ENCODE measurements at places on chromosomes 6 and 20.

DNA sequence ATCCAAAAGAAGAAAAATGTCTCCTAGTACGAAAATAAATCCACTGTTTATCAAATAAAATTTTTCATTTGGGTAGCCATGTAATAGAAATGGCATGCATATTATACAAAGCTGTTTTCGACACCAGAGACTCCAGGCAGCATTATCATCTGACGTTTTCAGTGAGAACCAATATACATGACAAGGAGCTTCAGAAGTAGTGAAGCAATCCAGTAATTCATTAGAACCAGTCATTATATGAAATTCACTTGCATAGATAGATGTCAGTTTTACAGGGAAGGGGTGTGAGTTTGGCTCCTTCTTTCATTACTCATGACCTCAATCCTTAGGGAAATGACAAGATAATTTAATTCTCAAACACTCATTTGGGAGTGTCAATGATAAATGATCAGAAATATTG is 14.7 kb downstream of the HTR1B start:
- no peak for DNase-seq

GRCh38 chr6:37679539-37680476 is 17.9 kb downstream of the MDGA1 start:
- no peak for DNase-seq

GRCh38 chr20:22335210-22335609 is 249.2 kb downstream of the FOXA2 start:
- no peak for DNase-seq

- peak; percentile 39 for DNase-seq
Observed at GRCh38 chr6:89483111-89483720, 50.3 kb downstream of the ANKRD6 start.

GRCh38 chr20:14544688-14545087 is 207.3 kb upstream of the FLRT3 start:
- DNase-seq = no peak

- no peak for DNase-seq
Observed at GRCh38 chr6:50889935-50890334, 71.3 kb downstream of the TFAP2B start.

DNA sequence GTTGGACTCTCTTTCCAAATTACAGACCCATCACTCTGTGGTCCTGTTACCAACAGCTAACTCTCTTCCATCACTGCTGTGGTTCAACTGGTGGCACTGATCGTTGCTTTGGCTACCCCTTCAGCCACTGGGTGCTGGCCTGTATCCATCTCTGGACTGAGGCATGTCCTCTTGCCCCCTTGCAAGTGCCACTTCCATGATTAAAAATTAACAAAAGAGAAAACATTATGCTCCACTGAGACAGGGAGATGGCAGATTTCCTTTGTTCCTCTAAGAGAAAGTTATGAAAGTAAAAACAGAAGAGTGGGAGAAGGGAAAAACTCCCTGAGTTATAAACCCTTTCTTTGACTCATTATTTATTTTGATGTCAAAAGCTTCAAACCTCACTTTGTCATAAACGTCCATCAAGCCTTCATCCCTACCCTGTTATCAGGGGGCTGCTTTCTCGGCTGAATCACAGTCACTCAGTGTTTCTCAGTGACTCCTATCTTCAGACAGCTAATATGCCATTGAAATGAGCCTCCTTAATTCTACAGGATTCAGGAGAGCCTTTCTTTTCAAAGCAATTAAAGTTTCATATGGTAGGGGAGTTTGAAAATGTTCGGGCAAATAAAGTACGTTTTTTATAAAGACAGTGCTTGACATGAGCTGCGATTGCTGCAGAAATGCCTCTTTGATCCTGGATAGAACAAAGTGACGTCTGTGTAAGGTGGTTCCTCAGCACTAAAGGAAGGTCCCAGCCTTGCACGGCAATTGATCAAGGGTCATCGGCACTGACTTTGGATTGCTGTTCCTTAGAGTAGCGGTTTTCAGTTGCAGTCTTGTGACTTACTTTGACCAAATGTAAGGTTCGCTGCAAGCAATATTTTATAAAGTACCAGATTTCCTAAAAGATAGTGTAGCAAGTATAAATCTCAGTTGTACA is 49.9 kb upstream of the PBOV1 start:
- no peak for DNase-seq

DNA sequence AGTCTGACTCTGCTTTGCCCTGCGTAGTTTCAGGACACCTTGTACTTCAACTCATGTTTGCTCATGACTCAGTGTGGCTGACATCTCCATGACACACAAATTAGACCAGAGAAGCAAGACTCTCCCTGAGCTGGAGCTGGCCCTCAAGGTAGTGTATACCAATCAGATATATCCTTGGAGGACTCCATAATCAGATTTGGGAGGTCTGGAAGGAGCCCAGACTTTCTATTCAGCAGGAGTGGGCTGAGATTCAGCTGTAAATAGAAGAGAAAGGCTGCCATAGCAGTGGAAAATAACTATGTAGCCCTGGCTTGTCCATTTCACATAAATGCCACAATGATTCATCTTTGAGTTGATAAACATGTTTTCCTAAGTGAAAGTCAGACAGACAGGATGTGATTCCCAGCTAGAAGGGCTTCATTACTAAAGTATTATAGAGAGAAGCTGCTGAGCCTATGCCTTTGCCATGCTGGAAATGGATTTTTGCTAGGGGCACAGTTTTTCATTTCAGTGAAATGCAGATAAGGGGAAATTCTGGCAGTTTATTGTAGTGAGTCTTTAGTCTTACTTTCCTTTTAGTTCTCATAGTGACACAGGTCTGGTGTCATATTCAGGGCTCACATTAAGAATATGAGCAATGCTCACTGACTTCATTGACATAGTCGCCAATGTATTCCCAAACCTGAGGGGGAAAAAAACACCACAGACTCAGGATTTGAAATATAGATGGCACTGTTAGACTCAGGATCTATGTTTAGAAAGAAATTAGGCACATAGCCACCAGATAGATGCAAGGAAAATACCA is 95.3 kb downstream of the CLVS2 start:
- no peak for DNase-seq

DNA sequence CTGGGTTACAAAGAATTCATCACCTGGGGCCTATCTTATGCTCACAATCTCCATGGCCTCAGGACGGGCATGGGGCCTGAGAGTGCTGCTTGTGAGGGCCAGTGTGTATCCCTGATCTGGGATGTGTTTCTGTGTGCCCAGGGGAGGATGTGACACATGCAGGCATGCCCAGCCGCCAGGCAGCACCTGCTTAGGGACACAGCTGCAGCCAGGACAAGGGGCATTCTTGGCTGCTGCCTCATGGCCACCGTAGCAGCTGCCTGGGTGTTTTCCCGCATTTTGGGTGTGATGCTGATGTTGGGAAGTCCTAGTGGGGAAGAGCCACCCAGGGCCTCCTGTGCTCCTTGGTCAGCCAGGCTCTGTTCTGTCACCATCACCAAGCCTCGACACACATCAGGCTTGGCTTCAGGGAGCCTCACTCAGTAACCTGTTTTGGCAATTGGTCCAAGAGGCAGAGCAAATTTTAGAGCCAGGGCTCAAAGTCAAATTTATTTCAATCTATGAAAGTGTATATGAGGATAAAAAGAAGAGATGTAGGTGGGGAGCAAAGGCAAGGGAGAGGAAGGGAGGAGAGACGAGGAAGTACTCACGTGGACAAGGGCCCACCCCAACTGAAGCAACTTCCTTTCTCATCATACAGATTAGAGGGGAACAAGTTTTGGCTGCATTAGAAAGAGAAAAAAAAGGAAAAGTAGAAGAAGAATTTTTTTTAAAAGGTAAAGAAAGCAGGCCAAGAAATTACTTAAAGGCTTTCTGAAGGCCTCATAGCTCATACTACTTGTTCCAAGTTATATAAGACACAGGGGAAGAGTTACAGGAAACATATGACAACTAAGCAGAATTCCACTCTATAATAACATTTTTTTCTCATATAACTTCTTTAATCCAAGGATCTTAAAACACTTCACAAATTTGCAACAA is 269.9 kb upstream of the SUPT3H start:
- DNase-seq = no peak

DNA sequence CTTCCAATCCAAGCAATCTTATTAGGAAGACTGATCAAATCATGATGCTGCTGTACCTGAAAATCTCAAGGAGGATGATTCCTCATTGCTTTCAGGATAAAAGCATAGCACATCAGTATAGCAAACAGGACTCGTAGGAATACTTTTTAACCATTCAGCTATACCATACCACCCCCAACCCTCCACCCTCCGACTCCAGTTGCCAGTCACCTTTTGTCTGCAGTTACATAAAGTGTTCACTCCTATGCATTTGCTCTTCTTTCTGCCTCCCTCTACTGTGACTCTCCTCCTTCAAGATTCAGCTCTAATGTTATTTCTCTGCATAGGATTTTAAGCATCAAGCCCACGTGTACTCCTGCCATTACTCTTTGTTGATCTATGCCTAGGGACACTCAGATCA is 124.7 kb upstream of the KCNQ5 start:
- no peak for DNase-seq

DNA sequence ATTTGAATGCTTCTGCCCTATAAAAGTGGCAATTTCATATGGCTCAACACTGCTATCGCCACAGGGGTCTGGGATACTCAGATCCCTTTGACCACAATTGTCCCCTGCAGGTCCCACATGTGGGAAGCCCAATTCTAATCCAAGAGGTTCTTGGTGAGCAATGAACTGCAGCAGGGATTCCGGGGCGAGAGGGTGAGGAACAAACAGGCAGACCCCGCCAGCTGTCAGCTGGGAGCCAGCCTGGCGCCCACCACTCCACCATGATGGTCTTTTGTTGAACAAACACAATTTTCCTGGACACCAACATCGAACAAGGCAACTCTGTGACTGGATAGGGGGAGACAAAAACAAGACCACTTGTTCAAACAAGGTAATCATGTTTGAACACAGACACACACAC is 80.5 kb downstream of the TMEM242 start:
- DNase-seq = no peak

GRCh38 chr20:61507778-61508177 is 255.7 kb downstream of the CDH4 start:
- DNase-seq = no peak

DNA sequence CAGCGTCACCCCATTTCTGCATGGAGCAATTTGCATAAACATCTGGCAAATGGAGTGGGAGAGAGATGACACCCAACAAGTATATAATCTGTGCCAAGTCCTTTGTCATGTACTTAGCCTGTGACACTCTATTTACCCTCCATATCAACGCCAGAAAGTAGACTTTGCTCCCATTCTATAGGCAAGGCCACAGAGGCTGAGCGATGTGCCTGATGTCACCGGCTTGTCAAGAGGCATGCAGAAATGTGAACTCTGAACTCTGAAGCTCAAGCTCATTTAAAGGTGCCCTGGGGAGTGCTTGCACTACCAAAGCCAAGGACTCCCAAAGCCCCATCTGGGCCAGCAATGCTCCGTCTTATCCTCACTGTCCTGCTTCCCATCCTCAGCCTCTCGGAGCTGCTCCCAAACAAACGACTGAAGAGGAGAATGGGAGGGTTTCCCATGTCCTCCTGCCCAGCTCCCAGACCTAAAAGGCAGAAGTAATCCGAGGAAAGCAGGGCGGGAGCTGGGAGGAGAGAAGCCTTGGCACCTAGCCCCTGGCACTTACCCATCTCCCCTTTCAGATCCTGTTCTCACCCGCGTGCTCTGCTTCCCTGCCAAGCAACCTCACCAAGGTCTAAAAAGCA is 9.2 kb downstream of the CPNE5 start:
- no peak for DNase-seq

GRCh38 chr6:75932067-75932466 is 140.4 kb downstream of the IMPG1 start:
- no peak for DNase-seq

GRCh38 chr6:136014454-136015437 is 163.2 kb downstream of the PDE7B start:
- no peak for DNase-seq

DNA sequence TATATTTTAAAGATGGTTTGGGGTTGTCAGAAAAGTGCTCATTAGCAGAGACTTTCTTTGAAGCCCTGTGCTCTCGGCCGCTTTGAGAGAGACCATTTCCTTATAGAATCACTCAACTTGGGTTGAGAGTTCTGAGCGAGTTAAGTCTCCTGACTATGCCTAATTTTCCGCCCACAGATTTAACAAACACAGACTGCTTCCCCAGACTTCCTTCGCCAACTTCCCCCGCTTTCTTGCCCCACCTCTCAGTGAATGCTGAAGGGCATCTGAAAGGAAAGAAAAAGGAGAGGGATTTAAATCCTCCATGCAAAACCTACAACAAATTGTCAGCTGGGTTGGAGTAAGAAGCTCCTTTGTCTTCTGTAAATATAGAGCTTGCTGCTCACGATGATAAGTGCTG is 224.0 kb downstream of the EYA2 start:
- DNase-seq = no peak

DNA sequence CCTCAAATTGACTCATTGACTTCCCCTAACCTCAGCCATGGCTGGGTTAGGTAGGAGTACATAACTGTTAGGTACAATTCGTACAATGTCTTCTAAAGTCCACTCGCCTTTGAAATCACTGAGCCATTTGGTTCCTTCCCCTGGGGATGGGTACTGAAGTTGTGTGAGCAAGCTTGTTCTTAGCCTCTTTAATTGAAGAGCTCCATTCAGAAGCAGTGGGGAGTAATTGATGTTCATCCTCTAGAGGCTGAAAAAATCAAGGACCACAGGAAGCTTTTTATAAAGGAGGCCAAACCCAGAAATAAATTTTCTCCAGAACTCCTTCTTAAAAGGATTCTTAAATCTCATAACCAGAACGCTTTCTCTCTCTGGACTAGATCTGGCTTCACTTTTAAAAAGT is 60.6 kb downstream of the ANKS1A start:
- DNase-seq = no peak

DNA sequence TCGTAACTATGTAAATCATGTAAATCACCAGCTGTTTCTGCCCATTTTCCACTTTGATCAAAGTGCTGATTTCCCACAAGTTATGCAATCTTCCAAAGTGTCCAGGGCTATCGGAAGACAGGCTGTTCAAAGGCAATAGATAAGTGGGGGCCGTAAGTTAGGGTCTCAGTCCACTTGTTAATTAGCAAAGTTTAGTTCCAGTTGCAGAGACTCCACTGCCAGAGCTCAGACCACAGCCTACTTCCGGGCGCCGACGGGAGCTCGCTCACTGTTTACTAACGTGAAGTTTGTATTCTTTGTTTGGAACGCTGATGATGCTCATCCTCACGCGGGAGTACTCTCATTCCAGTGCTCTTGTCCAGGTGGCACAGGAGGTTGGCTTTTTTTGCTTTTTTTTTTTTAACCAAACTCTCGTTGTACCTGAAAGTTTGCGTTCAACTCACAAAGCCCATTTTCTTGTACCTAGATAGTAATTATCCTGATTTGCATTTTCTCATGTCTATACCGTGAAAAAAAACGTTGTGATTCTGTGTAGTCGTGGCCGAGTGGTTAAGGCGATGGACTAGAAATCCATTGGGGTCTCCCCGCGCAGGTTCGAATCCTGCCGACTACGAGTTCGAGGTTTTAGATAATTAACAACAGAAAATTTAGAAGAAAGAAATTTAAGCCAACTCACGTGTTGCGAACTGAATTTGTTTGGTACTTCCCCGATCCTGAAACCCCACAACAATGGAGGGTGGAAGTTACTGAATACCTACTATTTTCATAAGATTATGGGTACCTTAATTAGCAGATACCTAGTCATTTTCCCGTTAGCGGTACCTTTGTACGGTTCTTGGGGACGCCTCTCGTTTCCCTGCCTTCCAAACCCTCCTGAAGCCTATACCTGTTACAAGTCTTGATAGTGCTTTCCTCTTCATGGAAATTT is 29.9 kb upstream of the ZNF184 start:
- DNase-seq = no peak

GRCh38 chr20:10448270-10449156 is 13.4 kb downstream of the SLX4IP start:
- DNase-seq = no peak

Measured in NCI-H187 treated with DMSO at 0.1 percent for 48 hours (cell line).